Lung microvascular endothelial cell (primary cell): ENCODE measurements at places on chromosomes 7 and 10. TPM values are rescaled to one million over a fixed set of nuclear protein-coding genes. Genes with fewer than 3 reads are reported as not detected.

ITIH2 gene
- not detected in 2 replicates for total RNA-seq

CRPPA gene
- 1.2 and 1.3 TPM in 2 replicates for total RNA-seq

GIMAP6 gene
- total RNA-seq = 159 and 175 TPM in 2 replicates

ACHE gene
- 1.7 and 3.4 TPM in 2 replicates for total RNA-seq

SPDYE16 gene
- total RNA-seq = not detected in 2 replicates

MMRN2 gene
- 14.9 and 96.3 TPM in 2 replicates for total RNA-seq

TDRD1 gene
- total RNA-seq = not detected in 2 replicates

OPN4 gene
- total RNA-seq = not detected in 2 replicates

SEM1 gene
- 67.8 and 82.9 TPM in 2 replicates for total RNA-seq
